ENCODE measurements at places on chromosomes 12 and 14. TPM values are rescaled to one million over a fixed set of nuclear protein-coding genes. Genes with fewer than 3 reads are reported as not detected.

E2F7 gene
- 0.97 TPM for total RNA-seq

TROAP gene
- total RNA-seq, result 1.8 TPM

HOXC11 gene
- not detected for total RNA-seq

WNT1 gene
- not detected for total RNA-seq

Data from hair follicle dermal papilla cell (primary cell).